Keratinocyte (primary cell): ENCODE measurements at places on chromosomes 2 and 18. TPM values are rescaled to one million over a fixed set of nuclear protein-coding genes. Genes with fewer than 3 reads are reported as not detected.

Gene HOXD1
- polyA plus RNA-seq, result not detected in 3 replicates

DNA sequence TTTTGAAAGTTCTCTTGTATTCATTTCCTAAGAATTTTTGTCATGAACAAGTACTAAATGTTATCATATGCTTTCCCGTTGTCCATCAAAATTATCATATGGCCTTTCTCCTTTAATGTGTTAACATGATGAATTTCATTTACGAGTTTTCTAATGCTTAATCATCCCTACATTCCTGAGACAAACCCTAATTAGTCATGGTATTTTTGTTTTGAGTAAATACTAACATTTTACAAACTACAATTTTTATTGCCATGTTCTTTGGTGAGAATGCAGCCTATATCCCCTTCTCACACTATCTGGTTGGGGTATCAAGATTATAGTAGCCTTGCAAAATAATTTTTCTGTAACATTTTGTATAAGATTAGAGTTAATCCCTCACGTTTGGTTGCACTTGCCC is 14.5 kb downstream of the SMAD2 start:
- no peak overlapping the region for H3K27ac ChIP-seq
- peaks cover 30% of the 10 kb centered on the region for H3K4me1 ChIP-seq
- DNase-seq, result no peak
- H3K36me3 ChIP-seq, result no peaks in the 10 kb centered on the region
- no peaks in the 10 kb centered on the region for H3K27me3 ChIP-seq
- H3K4me3 ChIP-seq, result no peak overlapping the region

DNA sequence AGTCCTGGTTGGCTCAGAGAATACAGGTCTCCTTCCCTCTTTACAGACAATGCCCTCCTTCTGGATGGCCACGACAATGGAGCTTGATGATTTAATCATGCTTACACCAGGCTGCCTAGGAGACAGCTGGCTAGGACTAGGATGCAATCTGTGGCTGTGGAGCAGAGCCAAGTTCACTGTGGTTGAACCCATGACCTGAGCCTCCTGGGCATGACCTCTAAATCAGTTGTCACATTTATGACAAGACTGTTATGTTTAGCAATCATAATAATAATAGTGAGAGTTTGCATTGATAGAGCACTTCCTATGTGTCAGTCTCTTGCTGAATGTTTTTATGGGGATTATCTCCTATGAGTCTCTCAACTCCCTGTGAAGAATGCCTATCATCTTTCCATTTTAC is 244.1 kb downstream of the ICOS start:
- H3K4me1 ChIP-seq, result no peaks in the 10 kb centered on the region
- DNase-seq, result no peak
- no peaks in the 10 kb centered on the region for H3K36me3 ChIP-seq
- no peak overlapping the region for H3K27ac ChIP-seq

GRCh38 chr2:157986761-157987160 is 110.6 kb upstream of the ACVR1 start:
- no peaks in the 10 kb centered on the region for H3K36me3 ChIP-seq
- no peaks in the 10 kb centered on the region for H3K4me1 ChIP-seq
- DNase-seq, result no peak
- H3K27ac ChIP-seq, result no peak overlapping the region
- peaks cover 3% of the 10 kb centered on the region for H3K27me3 ChIP-seq

DNA sequence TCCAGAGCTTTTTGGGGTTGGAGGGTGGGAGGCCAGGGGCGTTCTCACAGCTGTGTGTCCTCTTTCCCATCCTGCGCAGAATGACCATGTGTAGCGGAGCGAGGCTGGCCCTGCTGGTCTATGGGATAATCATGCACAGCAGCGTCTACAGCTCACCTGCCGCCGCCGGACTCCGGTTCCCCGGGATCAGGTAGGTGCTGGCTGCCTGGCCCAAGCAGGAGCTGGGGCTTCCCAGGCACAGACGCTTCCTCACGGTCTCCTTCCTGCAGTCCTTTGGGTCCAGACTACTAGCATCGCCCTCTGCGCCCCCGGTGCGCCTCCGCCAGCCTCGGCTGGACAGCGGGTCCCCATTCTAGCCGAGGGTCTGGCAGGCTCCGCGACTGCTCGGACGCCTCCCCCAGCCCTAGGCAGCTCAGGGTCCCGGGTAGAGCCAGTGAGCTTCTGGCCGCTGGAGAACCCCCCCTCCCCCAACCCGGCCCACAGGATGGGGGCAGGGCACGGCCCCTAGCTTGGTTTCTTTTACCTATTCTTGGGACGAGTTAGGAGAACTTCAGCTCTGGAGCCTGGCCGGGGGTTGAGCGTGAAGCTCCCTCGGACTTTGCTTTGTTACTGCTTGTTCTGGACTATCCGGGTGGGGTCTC is 756 bp downstream of the ADCYAP1 start:
- no peak for DNase-seq
- H3K4me3 ChIP-seq, result no peak overlapping the region
- no peak overlapping the region for H3K27ac ChIP-seq
- H3K36me3 ChIP-seq, result no peaks in the 10 kb centered on the region
- H3K4me1 ChIP-seq, result no peaks in the 10 kb centered on the region
- H3K27me3 ChIP-seq, result peaks cover 76% of the 10 kb centered on the region
